ENCODE measurements at places on chromosomes 2 and 18. TPM values are rescaled to one million over a fixed set of nuclear protein-coding genes. Genes with fewer than 3 reads are reported as not detected.

Gene LOXHD1
- not detected for total RNA-seq

Gene SERPINB3
- total RNA-seq: not detected

Gene C2orf74
- 10.4 TPM for total RNA-seq

Gene LGALSL
- total RNA-seq: 26.3 TPM

Gene SOCS6
- 17.3 TPM for total RNA-seq

Gene GALNT5
- 30.0 TPM for total RNA-seq

Gene ASPRV1
- 1.2 TPM for total RNA-seq

Gene HOXD9
- not detected for total RNA-seq

Gene ANKRD62
- not detected for total RNA-seq

Gene STEAP3
- total RNA-seq: 46.6 TPM

Gene PRSS56
- total RNA-seq: not detected

Gene SLC66A3
- 29.3 TPM for total RNA-seq

Gene EHD3
- total RNA-seq: 29.9 TPM

Gene TTLL4
- 20.3 TPM for total RNA-seq

Gene MAPRE2
- 30.3 TPM for total RNA-seq

Gene CNRIP1
- 25.9 TPM for total RNA-seq

Gene ALPI
- not detected for total RNA-seq

Gene REG3G
- total RNA-seq: not detected

Gene CLEC4F
- not detected for total RNA-seq

Gene IFT172
- total RNA-seq: 19.3 TPM

Gene HOXD3
- total RNA-seq: not detected

Gene HOXD1
- total RNA-seq: not detected

Gene ACYP2
- total RNA-seq: 9.1 TPM

Gene SERPINB4
- total RNA-seq: not detected

Gene C1GALT1C1L
- not detected for total RNA-seq

Gene AQP12B
- not detected for total RNA-seq

Gene CCDC85A
- 0.51 TPM for total RNA-seq

Gene RAB27B
- total RNA-seq: 0.28 TPM

Gene CREG2
- not detected for total RNA-seq

Gene SLC14A1
- not detected for total RNA-seq

Gene NGEF
- not detected for total RNA-seq

Gene IKZF2
- 8.6 TPM for total RNA-seq

Gene AFF3
- 113 TPM for total RNA-seq

Gene PIEZO2
- total RNA-seq: 142 TPM

Gene HJURP
- 6.9 TPM for total RNA-seq

Gene CXCR4
- not detected for total RNA-seq

Gene CAPN14
- total RNA-seq: 0.10 TPM

Gene RNF125
- total RNA-seq: 0.87 TPM

Gene CDH2
- total RNA-seq: 208 TPM

Gene SLC23A3
- 2.4 TPM for total RNA-seq

Gene MMADHC
- 90.4 TPM for total RNA-seq

Gene ABCB11
- not detected for total RNA-seq

Gene SCN1A
- total RNA-seq: not detected

All from chondrocyte (in vitro differentiated cells).